ENCODE measurements at places on chromosomes 5 and 9.
A peak's percentile ranks its signal among the peaks of the same experiment; 100 is the strongest.

DNA sequence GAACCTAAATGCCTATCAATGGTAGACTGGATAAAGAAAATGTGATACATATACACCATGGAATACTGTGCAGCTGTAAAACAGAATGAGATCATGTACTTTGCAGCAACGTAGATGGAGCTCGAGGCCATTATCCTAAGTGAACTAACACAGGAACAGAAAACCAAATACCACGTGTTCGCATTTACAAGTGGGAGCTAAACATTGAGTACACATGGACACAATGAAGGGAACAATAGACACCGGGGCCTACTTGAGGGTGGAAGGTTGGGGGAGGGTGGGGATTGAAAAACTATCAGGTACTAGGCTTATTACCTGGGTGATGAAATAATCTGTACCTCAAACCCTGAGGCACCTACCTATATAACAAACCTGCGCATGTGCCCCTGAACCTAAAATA, 22.4 kb upstream of the DEPDC1B start:
- no peak for DNase-seq

- no peak for DNase-seq
Observed at GRCh38 chr5:64971513-64971912, 202.8 kb downstream of the CWC27 start.

DNA sequence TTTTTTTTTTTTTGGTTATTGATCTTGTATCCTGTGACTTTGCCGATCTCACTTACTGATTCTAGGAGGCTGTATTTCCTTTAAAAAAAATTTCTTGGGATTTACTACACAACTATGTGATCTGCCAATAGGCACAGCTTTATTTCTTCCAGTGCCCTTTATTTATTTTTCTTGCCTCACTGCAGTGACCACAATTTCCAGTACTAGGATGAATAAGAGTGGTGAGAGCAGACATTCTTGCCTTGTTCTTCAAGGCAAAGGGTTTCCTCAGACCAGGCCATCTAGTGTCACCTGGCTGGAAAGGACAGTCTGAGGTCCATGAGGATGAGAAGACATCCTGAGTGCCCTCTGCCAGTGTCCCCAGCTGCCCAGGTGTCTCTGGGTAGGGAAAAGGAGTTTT, 265.4 kb downstream of the SPOCK1 start:
- DNase-seq = no peak

DNA sequence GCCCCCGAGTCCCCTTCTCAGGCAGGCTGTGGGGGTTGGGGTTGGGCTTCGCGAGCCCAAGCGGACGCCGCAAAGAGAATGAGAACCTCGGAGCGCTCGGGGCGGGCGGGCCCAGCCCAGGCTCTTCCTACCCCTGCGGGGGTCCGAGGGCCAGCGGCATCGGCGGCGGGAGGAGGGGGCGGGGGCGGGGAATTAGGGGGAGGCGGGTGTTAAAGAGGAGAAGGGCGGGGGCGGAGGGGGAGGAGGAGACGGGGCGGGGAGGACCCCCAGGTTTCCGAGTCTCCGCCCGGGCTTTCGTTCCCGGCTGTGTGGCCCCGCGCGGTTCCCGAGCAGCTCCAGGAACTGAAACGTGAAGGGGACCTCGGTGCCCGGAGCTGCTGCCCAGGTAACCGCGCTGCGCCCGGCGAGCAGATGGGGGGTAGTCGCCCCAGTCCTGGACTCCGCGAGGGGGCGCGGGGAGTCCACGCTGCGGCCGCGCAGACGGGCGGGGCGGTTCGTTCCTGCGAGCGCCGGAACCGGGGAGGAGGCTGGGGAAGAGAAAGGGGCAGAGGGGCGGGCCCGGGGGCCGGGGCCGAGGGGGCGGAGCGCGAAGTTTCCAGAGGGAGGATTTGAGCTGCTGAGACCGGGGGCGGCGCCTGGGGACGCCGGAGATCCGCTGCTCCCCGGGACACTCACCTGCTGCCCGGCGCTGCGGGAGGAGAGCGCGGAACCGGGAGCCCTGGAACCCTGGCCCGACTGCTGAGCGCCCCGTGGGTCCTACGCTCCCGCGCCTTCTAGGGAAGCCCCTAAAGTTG, 38.4 kb upstream of the PLEKHG4B start:
- DNase-seq = no peak

GRCh38 chr5:50463047-50463446, 22.0 kb upstream of the EMB start:
- DNase-seq = no peak

GRCh38 chr5:120053841-120054240, 410.3 kb upstream of the PRR16 start:
- DNase-seq = no peak

- no peak for DNase-seq
Observed at GRCh38 chr9:105023788-105024187, 95.8 kb upstream of the ABCA1 start.

DNA sequence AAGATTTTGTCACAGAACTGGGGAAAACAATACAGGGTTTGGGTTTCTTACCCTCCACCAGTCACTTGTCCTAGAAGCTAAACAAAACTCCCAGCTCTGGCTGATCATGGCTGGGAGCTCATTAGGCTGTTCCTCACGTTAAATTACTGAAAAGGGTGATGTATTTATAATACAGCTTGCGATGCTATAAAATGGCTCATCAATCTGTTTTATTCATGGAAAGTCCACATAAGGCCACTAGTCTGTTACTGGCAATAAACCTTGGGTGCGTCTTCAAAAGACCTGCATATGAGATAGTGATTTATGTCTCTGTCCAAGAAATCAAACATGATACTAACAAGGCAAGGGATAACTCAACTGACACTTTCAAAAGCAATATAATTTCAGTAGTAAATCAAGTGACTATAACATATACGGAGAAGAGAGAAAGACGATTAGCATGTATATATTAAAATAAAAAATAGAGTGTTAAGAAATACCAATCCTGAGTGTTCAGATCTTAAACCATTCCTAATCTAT, 219.0 kb downstream of the BNC2 start:
- DNase-seq = no peak

GRCh38 chr5:93330506-93330905, 250.5 kb downstream of the NR2F1-AS1 start:
- no peak for DNase-seq

GRCh38 chr5:39447059-39447458, 22.3 kb upstream of the DAB2 start:
- no peak for DNase-seq

DNA sequence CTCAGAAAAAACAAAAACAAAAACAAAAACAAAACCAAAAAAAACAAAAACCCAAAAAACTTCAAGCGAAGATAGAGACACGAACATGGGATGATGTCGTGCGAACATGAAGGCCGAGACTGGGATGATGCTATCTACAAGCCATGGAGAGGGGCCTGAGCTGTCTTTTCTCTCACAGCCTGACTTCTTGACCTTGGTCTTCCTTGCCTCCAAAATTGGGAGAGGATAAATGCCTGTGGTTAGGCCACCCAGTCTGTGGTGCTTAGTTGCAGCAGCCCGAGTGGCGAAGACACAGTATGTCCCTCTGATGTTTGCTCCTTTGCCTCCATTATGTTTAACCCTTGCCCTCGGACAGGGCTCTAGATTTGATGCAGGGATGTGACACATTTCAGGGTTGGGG, 130.4 kb upstream of the BASP1 start:
- no peak for DNase-seq

GRCh38 chr9:133050781-133051180, 11.0 kb upstream of the CEL start:
- no peak for DNase-seq

GRCh38 chr9:113879911-113880310, 3.8 kb downstream of the ZNF618 start:
- DNase-seq = no peak

DNA sequence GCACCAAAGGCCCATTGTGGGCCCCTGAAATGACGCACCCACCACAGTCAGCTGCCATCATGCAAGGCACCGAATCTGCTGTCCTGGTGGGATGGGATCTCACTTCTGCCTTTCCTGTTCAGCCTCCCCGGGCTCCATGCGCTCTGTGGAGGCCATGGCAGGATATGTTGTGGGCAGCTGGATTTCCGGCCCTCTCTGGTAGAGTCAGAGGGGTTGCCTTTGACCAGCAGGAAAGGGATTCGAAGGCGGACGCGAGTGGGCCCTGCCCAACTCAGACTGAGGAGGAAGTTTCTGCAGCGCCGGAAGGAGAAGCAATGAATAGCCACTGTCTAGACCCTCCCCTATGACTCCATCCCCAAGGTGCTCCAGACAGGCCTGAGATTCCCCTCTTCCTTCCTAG, 35.5 kb downstream of the GADD45G start:
- DNase-seq = no peak

DNA sequence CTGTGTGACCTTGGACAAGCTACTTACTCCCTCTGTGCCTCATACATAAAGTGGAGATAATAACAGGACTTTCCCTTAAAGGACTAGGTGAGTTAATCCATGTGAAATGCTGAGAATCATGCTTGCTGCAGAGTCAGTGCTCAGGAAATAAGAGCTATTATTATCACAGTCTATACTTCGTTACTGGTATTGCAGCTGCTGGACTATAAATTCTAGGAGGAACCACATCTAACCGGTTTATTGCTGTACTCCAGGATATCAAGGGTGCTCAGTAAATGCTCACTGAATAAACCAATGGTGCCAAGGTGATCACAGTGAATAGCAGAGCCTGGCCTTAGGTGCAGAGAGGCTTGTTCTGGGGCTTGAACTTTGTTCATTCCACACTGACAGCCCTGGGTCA, 69.3 kb downstream of the HSPA4 start:
- DNase-seq = no peak

DNA sequence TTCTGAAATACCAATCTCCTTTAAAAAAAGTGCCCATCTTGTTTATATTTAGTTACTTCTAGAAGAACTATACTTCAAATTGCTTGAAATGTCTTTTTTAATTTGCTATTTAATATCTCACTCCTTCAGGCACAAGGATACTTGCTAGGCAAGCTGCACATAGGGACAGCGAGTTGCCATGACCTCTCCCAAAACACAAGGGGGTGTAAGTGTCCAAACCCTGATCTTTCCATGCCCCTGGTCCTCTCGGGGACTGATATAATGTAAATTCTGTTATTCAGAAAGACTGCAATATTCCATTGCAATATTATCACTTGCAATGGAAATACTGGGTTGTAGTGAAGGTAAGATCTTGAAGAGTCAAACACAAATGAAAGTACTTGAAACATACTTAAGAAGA, 480.4 kb downstream of the CETN3 start:
- no peak for DNase-seq

DNA sequence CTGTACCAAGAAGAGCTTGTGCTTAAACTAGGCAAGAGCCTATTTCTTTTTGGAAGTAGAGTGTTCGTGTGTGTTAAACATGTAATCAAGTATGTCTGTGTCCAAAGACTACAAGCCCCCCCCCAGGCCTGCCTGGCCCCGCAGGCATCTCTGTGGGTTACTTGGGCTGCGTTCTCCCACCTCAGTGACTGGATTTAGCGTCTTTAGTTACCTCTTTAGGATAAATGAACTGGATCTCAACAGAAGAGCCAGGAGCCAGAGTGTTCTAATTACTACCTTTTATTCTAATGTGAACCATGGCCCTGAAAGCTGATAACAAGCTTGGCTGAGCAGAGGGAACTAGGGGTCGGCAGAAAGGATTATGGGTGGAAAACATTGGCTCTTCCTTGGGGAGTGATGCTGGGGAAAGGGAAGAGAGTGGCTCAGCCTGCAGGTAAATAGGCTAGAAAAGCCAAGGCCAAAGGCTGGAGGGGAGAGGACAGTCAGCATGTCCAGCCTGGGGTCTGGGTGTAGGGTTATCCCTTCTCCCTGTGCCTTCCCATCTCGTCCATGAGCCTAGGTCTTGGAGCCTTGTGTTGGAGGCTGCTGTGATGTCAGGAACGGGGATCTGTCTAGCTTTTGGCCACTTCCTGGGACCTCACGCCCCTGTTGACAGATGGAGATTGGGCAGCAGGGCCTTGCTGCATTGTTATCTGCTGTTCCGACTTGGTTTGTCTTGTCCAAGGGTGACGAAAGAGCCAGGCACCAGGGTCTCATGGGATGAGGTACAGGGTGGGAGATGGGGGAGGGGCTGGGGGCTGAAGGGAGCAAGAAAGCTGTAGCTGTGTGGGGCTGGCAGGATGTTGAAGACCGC, 11.1 kb downstream of the CD74 start:
- no peak for DNase-seq

- DNase-seq = peak; percentile 61
Observed at GRCh38 chr9:33466565-33467495, 6.9 kb downstream of the NOL6 start.

DNA sequence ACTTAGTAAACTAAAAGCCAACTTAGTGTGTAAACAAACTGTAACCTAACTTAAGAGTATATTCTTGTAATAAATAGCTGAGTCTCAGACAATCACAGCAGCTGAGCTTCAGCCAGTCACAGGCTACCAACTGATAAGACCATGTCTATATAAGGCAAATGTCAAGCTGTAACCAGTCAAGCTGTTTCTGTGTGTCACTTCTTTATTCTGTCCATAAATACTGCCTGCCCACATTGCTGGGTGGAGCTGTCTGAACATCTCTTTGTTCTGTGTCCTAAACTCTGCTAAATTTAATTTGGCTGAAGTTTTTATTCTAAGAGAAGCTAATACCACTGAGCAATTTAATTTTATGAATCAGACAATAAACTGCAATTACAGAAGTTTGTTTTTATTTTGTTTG, 412.1 kb upstream of the CDH10 start:
- no peak for DNase-seq

DNA sequence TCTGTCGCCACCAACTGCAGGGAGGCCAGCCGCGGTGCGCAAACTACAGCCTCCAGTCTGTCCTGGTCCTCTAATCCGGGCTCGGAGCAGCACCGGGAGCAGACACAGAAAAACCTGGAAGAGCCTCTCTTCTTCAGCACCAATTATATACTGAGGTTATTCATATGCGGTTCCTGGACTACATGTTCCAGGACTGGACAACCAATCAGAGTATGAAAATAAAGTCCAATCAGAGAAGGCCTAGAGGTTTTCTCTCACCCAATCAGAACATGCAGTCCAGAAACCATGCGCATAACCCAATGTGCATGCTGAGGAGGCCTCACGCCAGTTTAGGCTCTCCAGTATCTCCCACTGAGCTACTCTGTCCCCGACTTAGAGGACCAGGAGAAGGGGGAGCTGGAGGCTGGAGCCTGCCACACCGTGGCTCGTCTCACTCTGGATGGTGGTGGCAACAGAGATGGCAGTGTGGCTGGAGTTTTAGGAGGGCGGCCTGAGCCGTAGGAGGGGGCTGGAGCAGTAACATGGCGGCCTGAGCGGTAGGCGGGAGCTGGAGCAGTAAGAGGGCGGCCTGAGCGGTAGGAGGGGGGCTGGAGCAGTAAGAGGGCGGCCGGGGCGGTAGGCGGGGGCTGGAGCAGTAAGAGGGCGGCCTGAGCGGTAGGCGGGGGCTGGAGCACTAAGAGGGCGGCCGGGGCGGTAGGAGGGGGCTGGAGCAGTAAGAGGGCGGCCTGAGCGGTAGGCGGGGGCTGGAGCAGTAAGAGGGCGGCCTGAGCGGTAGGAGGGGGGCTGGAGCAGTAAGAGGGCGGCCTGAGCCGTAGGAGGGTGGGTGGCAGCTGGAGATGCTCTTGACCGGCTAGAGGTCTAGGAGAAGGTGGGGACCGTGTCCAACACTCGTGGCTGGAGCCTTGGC, 20.4 kb upstream of the TRIM52 start:
- no peak for DNase-seq

GRCh38 chr5:112154940-112155686, 264.0 kb downstream of the EPB41L4A start:
- no peak for DNase-seq

- DNase-seq = no peak
Observed at GRCh38 chr9:116639251-116639741, 47.8 kb upstream of the TRIM32 start.

GRCh38 chr5:32443145-32443540, 1.4 kb downstream of the ZFR start:
- no peak for DNase-seq

- DNase-seq = no peak
Observed at GRCh38 chr5:103896593-103896992, 334.0 kb upstream of the NUDT12 start.

- peak; percentile 31 for DNase-seq
Observed at GRCh38 chr5:141524604-141525597, 36.0 kb downstream of the PCDHGC5 start.
